ENCODE measurements at places on chromosomes 11 and 22.

- no peak for DNase-seq
Observed at GRCh38 chr11:43582863-43583462, 97.6 kb upstream of the HSD17B12 start.

DNA sequence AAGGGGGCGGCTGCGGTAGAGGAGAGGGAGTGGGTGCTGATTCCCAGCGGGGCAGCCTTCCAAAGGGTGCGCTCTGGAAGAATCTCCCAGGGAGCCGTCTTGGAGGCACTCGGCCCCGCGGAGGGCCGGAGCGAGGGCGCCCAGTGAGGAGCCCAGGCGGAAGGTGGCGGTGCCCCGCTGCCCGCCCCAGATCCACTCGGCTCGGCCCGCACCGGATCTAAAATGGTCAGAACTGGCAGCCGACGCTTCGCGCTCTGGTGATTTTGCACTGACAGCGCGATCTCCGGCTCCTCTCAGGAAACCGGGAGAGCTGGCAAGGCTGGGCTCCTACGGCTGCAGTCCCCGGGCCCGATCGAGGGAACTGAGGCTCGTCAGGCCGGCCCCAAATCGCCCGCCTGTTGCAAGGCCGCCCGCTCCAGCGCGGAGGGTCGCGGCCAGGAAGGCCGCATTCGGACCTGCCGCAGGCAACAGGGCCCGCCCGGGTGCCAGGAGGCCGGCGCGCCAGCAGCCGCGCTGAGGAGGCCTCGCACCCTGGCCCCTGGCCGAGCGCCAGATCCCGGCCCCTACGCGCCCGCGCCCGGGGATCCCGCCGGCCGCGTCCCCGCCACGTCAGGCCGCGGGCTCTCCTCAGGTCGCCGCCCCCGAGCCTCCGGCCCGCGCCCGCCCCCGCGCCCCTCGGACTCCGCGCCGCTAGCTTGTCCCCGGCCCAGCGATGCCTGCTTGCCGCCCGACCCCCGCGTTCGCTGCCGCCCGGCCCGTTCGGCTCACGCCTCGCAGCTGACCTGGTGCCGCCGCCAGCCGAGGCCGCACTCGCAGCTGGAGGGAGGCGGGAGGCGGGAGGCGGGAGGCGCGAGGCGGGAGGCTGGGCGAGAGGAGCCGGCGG is at the start of gene KLHL22:
Gene KLHL22 (minus strand): TSS at position 818 of the 883 bp plus-strand sequence. CDS start 6,584 bp downstream, outside the sequence.
- peak; percentile 12 for DNase-seq

DNA sequence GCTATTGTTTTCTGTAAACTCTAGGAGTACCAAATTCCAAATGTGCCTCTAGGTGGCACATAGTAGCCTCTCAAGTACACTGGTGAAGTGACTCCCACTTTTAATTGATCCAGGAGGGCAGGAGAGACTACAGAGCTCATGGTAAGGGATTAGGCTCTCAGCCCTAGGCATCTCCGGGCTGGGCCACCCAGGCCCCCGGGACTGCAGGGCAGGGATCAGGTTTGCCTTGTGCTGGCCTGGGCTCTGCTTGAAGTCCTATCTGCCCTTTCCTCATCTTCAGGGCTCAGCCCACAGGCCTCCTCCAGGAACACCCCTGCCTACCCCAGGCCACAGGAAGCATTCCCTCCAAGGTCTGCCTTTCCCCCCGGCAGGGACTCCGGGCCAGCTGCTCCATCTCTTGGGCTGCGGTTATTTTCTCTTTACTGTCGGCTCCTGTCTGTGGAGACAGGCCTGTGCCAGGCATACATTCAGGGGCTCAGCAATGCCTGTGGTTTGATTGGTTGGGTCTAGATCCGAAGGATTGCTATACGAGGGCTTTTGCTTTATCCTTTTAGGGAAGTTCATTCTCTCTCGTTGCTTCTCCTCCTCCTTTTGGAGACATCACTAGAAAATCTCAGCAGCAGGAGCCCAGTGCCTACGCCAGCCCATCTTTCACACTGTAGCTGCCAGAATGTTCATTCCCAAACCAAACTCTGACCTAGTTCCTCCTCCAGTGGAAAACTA is 32.8 kb downstream of the PARVA start:
- no peak for DNase-seq

- no peak for DNase-seq
Observed at GRCh38 chr22:45254789-45255278, 14.1 kb upstream of the KIAA0930 start.

All from activated T-helper 1 cell treated with anti-CD3 and anti-CD28 coated beads, Interleukin-12 subunit alpha, Interleukin-12 subunit beta, Interleukin-2, Interleukin-4 antibody, amounts not matched to agents 30 ng/mL and 10 ng/mL and 1 ng/mL, durations not matched to agents 14 hours and 24 hours and 36 hours (primary cell).